ENCODE measurements at places on chromosomes 4 and X. TPM values are rescaled to one million over a fixed set of nuclear protein-coding genes. Genes with fewer than 3 reads are reported as not detected.
A peak's percentile ranks its signal among the peaks of the same experiment; 100 is the strongest.

HAND2 gene
- 2.5 TPM for total RNA-seq

GRCh38 chrX:119809185-119809666 lies 17.8 kb upstream of the RPL39 start:
- peak; percentile 4 for DNase-seq

DNA sequence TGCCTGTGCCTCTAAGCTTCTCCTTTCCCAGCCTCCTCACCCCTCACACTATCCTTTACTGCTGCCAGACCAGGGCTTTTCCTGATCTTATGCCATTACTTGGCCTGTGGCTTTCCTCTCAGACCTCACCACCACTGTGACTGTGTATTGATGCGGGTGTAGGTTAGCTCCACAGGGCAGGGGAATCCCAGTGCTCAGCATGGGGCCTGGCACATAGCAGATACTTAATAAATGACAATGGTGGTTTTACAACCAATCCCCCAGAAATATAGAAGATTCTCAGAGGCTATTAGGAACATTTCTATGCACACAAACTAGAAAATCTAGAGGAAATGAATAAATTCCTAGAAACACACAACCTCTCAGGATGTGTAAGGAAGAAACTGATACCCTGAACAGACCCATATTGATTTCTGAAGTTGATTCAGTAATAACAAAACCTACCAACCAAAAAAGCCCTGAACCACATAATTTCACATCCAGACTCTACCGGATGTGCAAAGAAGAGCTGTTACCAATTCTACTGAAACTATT lies 129.6 kb upstream of the QRFPR start:
- DNase-seq, result peak; percentile 4

SHROOM2 gene
- 8.5 TPM for total RNA-seq

SMPX gene
- total RNA-seq, result not detected

STK32B gene
- 14.7 TPM for total RNA-seq

PPARGC1A gene
- total RNA-seq, result 0.27 TPM

Data from Daoy (cell line).